ENCODE measurements at places on chromosomes 5 and 9.
A peak's percentile ranks its signal among the peaks of the same experiment; 100 is the strongest.

- DNase-seq, result no peak
These were observed 13.0 kb downstream of the TLE1 start for GRCh38 chr9:81676395-81676794.

DNA sequence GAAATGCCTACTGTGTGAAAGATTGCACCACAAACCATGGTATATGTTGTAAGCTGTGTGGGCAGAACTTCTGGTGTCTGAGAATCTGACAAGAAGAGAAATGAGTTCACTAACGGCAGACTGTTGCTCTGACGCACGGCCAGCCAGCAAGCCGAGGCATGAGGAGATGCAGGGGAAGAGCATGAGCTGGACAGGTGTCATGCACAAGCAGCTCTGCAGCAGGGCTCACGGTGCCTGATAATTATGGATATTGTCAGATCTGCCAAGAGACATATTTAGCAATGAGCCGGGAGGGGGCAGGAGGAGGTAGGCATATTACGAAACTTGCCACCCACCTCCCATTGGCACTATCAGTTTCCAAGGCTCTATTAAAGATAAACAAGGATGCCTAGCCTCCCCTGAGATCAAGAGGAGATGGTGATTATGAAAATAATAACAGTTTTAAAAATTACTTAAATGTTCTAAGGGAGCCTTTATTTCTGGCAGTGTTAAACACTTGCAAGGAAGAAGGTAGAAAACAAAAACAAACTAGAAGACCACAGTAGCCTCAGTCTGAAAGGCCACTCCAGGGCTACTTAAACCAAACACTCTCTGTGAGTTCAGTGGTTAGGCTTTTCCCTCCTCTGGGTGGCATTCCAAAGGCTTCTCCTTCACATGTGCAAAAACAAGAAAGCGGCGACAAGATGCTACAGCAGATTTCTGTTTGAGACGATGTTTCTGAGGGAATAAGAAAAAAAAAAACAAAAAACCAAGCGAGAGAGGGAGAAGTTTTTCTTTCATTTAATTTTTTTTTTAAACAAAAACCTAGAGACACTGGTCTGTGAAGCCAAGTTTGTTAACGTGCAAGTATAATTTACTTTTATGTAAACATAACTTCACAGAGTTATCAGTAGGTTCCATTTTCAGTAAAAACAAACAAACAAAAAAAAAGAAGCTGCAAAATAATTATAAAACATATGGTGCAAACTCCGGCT, 339.5 kb downstream of the BNC2 start:
- DNase-seq, result no peak

GRCh38 chr5:14598225-14598624, 16.6 kb downstream of the OTULINL start:
- DNase-seq, result no peak

DNA sequence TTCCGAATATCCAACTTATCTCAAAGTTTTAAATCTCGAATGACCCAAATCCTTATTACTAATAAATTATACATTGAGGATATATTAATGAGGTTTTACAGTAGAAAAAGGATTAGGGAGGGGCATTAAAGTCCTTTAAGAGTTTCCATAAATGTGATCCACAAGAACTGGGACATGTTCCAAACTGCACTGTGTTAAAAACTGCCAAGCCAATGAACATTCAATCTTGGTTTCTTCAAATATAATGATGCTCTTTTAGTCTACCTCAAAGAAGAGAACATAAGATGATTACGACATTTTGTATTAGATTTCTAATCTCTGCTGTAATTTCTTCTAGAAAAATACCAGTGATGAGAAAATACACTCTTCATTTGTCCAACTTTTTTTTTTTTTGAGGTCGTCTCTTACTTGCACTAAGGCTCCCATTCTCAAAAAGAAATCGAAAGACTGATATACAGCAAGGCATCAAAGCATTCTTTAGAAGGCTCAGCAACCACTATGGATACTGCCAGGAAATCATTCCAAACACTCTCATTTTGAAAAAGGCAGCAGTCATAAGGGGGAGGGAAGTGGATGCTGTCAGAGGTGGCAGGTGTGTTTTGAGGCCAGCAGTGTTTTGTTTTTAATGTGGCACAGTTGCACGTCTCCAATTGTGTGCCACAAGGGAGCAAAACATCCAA, 1.7 kb downstream of the PTAR1 start:
- DNase-seq, result no peak

- no peak for DNase-seq
These were observed 3.7 kb downstream of the C9 start for GRCh38 chr5:39360471-39361111.

GRCh38 chr5:115558388-115558956, 13.9 kb upstream of the FEM1C start:
- DNase-seq, result no peak

DNA sequence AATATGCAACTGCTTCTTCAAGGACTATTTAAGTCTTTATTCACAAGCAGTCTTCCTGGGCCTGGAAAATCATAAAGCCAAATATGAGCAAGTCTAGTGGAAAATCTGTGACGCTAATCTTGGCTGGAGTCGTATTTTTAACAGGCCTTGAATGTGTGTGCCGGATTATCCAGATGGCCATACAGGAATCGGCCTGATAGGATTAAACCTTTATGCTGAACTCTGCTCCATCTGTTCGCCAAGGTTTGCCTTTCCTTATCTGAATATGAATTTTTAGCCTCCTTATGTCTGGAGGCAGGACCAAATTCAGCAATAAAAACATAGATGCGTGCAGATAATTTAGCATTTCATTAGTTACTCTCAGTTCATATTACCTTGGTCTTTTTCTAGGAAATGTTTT, 294.5 kb downstream of the EBF1 start:
- no peak for DNase-seq

DNA sequence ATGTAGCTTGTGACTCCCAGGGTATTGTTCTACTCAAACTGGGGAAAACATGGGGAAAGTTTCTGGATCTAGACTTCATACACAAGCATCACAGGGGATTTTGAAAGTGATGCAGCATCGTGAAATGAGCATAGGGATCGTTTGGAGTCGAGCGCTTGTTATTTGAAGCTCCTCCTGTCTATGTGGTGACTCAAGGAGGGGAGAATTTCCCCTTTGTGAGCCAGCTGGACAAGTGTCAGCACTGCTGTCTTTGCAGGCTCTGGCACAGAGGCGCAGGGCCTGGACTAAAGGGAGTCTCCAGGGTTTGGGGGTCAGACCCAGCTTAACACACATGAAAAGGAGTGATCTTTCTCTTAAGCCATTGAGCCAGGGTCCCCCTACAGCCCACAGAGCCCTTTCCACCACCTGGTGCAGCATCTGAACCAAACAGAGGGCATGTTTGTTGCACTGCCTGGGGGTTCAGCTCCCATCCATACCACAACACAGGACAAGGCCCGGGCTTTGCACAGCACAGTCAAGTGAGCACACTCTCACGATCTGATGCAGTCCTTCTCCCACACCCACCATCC, 51.0 kb downstream of the IRF1 start:
- DNase-seq, result no peak

GRCh38 chr5:181223058-181223728, at the start of gene TRIM41:
TRIM41 (plus strand) TSS chr5:181223281; CDS start chr5:181224000, 719 bp downstream.
- DNase-seq, result peak; percentile 95

DNA sequence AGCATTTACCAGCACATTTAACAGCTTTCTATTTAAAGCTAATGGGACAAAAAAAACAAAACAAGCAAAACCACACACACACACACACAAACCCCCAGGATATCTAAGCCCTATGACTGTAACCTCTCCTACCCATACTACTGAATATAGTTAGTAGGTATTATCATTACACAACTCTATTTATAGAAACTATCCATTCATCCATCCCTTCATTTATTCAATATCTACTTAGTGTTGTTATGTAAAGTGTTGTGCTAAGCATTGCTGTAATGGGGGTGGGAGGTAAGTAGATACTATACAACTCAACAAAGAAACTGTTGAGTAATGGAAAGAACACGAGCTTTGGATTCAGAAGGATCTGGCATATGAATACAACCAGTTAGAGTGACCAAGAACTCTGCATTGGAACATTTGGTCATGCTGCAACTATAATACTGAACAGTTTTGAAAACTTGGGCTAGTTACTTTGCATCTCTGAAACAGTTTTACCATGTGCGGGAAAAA, 82.3 kb upstream of the ZNF608 start:
- DNase-seq, result no peak

GRCh38 chr5:169954786-169955185, 25.5 kb downstream of the INSYN2B start:
- DNase-seq, result no peak

DNA sequence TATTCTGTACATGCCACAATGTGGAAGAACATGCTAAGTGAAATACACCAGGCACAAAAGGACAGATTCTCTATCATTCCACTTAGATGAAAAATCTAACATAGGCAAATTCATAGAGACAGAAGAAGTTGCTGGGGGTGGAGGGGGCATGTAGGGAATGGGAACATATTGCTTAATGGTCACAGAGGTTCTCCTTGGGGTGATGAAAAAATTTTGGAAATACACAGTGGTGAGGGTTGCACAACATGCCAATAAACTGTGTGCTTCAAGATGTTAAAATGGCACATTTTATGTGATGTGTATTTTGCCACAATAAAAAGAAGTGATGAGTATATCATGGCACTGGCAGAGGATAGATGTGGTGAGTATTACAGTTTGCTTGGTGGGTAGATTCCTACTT, 111.9 kb downstream of the SUSD1 start:
- DNase-seq, result no peak

- no peak for DNase-seq
These were observed 19.4 kb upstream of the HMCN2 start for GRCh38 chr9:130246126-130246525.

DNA sequence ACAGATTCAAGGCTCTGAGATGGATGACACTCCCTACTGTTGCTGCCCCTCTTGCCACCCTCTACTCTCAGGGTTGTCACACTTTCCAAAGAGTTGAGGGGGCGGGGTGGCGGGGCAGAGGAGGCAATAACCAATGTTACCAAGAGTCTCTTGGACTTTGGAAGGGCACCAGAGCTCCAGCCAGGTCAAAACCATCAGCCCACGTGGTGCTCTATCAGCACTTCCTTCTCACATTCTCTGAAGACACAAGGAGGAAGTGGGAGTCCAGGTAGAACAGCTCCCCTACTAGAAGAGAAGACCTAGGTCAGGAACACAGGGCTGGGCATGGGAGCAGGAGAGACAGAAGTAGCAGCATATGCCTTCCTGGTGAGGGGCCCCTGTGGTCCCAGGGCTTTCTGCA, 33.0 kb upstream of the PIK3R1 start:
- DNase-seq, result no peak

DNA sequence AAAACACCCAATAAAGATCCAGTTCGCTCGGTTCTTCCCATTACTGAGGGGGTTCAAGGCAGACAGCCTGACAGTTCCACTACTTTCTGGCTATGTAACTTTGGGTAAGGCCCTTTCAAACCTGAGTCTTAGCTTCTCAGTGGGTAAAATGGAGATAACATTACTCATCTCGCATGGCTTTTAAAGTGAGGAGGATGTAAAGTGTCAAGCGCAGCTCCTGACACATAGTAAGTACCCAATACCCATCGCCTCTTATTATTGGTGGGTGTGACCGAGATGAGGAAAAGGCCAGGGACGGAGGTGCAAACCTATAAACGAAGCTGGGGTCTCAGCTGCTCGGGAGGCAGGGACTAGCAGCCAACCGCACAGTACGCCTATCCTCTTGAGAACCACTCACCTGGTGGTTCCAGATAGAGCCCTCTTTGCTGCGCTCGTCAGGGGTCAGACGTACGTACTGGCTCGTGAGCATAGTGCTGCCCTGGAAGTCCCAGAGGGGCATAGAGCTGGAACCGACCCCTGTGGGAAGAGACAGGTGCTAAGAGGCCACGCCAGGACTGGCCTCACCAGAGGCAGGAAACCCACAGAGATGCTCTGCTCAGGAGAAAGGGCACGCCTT, 584 bp downstream of the LMAN2 start:
- DNase-seq, result no peak

DNA sequence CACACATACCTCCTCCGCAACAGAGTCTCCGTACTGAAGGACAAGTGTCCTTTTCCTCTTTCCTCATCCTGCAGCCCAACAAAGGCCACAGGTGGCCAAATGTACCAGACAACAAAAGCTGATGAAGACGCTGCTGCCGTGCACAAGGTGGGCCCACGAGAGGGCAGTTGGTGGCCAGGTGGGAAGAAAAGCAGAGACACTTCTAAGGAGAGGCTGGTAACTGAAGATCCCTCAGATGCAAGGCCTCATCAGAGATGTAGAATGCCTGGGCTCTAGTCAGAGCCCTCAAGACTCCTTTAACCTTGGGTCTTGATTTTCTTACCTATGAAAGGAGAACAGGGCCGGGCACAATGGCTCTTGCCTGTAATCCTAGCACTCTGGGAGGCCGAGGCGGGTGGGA, 75.7 kb downstream of the NRG2 start:
- DNase-seq, result no peak

DNA sequence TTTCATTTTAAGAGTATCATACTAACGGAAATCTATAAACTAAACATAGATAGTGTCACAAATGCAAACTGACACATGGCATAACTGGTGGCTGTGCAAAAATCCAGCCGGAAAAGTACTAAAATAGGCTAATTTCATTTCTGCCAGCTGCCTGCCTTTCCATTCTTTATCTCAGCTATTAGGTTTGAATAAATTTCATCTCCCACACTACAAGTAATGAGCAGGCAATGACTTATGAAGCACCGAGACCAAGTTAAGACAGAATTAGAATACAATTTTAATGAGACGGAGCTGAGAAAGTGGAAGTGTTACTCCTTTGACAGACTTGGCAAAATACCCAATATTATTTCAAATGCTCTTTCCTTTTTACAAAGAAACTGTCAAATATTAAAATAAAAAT, 258.8 kb upstream of the ZNF608 start:
- no peak for DNase-seq

DNA sequence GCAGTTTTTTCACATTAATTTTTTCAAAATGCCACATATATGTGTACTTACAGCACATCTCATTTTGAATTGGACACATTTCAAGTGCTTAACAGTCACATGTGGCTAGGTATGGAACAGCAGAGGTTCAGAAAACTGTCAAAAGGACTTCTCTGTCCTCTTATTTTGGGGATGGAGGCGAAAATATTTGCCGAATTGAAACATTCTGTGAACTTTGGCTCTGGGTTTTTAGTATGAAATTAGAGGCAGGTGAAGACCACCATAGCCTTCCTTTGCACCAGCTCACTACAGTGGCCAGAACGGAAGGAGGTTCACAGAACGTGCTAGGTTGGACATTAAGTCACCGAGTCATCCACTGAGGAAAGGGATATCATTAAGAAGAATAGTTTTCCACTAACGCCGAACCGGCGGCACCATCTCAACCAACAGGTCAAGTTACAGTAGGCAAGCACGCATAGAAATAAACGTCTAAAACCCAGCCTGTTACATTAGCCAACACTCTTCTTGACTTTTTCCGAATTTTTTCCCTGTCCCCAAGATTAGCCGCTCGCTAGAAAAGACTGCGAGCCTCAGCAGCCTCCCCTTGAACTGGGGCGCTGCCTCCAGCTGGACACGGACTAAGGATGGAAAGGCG, 1.8 kb upstream of the TLE4 start:
- DNase-seq, result no peak

DNA sequence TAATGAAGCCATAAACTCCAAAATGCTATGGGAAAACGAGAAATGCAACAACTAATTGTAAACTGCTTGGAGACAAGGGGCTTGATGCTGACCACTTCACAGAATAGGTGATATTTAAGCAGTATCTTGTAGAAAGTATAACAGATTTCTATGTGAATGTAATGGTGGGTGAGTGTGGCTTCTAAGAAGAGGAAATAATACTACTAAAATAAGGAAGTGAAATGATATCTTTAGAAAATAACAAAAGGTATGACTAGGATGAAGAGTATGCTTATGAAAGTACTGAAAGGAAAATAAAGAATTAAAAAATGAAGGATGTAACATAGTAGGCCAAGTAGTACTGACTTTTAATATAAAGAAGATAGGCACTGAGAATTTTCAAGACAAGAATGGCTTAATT, 94.2 kb downstream of the AGTPBP1 start:
- no peak for DNase-seq

All from T-helper 22 cell (primary cell).